ENCODE measurements at places on chromosomes 2 and 18. TPM values are rescaled to one million over a fixed set of nuclear protein-coding genes. Genes with fewer than 3 reads are reported as not detected.

DNA sequence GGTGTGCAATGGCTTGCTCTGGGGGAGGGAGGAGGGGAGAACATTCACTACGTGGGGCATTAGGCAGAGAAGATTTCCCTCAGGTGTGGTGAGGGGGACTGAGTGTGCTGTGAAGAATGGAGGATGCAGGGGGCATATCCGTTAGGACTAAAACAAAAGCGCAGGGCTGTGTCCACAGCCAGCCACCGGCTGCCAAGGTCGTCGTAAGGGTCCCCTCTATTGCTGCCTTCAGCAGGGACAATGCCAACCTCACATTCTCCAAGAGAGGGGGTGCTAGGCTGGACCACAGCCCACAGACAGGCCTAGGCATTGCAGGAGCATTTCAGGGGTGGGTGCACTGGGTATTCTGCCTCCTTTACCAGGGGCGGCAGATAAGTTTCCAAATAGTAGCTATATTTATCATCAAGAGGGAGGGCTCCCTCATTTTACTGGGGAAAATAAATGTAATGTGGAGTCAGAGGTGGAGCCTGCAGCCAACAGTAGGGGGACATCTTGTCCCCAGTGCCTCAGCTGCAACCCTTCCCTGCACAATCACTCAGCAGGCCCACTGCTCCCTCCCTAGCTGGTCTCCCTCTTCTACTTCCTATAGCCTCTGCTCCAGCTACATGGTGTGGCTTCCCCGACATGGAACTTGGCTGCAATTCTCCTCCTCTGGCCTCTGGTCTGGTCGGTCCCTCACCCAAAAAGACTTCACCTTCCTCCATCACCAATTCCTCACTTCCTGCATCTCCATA is 74.9 kb upstream of the OTOF start:
- no peak overlapping the region for H3K4me3 ChIP-seq
- no peak overlapping the region for H3K27ac ChIP-seq
- DNase-seq: no peak

The AQP12B gene
- total RNA-seq: not detected

The ONECUT2 gene
- total RNA-seq: 0.02 TPM

The TNFAIP6 gene
- not detected for total RNA-seq

- DNase-seq: no peak
- no peaks in the 10 kb centered on the region for H3K36me3 ChIP-seq
- no peak overlapping the region for H3K27ac ChIP-seq
- H3K27me3 ChIP-seq: no peaks in the 10 kb centered on the region
- H3K4me3 ChIP-seq: peak overlapping the region; percentile 87
- peaks cover 16% of the 10 kb centered on the region for H3K4me1 ChIP-seq
Measured at GRCh38 chr18:11980163-11980493, 1.2 kb upstream of the IMPA2 start.

DNA sequence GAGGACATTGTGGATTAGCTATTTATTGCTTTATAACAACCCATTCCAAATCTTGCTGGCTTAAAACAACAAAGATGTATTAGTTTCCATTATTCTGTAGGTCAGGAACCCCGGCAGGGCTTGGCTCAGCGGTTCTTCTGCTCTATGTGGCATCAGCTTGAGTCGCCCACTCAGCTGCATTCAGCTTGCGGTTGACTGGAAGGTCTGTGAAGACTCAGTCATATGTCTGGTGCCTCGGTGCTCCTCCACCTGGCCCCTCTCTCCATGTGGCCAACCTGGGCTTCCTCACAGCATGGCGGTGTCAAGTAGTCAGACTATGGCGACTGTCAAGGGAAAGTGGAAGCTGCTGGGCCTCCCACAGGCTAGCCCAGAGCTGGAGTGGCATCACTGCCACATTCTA is 48.6 kb downstream of the EMILIN2 start:
- H3K4me3 ChIP-seq: no peak overlapping the region
- no peak for DNase-seq
- no peaks in the 10 kb centered on the region for H3K27me3 ChIP-seq

The MEP1B gene
- total RNA-seq: not detected

GRCh38 chr2:63649829-63650228 is 61.1 kb downstream of the MDH1 start:
- no peak overlapping the region for H3K4me3 ChIP-seq
- peaks cover 2% of the 10 kb centered on the region for H3K36me3 ChIP-seq
- no peak for DNase-seq
- H3K27me3 ChIP-seq: peaks cover 14% of the 10 kb centered on the region

DNA sequence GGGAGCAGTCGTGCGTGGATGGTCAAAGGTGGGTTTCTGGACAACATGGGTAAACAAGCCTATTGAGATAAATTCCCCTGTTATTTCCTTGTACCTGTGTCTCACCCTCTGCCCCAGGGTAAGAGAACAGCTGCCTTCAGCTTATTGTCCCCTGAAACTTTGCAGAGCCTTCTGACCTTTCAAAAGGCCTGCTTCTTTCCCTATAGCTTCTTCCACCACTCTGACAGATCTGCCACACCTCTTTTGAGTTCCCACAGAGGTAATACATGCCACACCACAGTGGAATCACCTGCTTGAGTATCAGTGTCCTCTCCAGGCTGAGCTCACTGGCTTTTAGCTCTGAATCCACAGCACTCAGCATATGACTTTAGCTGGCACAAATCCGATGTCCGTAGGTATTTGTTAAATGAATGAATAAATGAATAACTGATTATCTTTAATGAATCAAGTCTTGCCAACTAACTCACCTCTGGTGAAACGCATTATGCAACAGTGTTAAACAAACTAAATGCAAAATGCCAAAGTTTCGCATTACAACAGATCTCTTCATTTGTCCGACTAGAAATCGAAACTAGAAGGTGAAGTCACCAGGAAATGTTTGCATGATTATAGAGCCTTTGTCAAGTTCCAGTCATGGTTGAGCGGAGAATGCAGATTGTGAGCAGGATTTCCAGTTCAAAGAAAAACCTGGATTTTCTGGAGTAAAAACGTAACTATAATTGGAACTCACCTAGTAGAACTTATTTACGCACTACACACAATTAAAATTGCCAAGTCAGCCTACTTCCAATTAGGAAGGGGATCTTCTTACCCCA is 16.4 kb downstream of the DYNAP start:
- H3K27me3 ChIP-seq: no peaks in the 10 kb centered on the region
- no peak overlapping the region for H3K4me3 ChIP-seq
- H3K36me3 ChIP-seq: no peaks in the 10 kb centered on the region
- no peaks in the 10 kb centered on the region for H3K4me1 ChIP-seq
- no peak overlapping the region for H3K27ac ChIP-seq
- no peak for DNase-seq

DNA sequence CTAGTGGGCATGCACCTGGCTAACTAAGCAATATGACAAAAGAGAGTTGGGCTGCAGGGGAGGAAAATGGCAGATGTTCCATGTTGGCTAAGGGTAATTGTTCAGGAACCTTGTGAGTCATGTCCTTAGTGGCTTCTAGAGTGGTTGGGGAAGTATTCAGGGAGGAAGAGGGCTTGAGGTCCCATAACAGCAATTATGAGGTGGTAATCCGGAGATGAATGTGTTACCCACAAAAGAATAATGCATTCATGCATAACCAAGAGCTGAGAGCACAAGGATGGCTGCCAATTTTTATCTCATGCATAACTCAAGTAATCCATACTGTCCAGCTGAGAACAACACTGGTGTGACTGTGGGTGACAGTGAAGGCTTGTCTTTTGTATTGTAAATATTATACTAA is 42.9 kb downstream of the TMEFF2 start:
- H3K4me3 ChIP-seq: no peak overlapping the region
- no peaks in the 10 kb centered on the region for H3K27me3 ChIP-seq
- H3K4me1 ChIP-seq: no peaks in the 10 kb centered on the region
- DNase-seq: no peak

DNA sequence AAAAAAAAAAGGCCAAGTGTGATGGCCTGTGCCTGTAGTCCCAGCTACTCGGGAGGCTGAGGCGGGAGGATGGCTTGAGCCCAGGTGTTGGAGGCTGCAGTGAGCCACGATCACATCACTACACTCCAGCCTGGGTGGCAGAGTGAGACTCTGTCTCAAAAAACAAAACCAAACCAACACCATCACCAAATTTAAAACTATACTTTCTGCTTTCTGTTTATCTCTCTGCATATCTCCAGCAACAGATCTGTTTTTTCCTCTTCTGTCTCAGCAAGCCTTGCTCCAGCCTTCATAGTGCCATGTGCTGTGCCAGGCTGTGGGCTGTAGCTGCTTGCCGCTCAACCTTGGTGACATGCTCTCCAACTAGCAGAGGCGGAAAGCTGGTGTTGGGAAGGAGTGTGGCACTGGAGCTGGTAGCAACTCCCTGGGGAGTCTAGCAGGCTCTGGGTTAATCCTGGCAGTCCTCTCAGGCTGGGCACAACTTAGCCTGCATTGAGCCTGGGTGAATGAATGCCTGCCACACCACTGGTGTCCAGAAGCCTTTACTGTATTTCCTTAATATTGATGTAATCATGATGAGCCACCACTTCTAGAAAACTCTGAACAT is 204.1 kb downstream of the LDLRAD4 start:
- H3K4me3 ChIP-seq: no peak overlapping the region
- H3K27me3 ChIP-seq: no peaks in the 10 kb centered on the region
- H3K36me3 ChIP-seq: no peaks in the 10 kb centered on the region
- H3K4me1 ChIP-seq: peaks cover 26% of the 10 kb centered on the region

GRCh38 chr2:102737431-102737830 is 24.4 kb upstream of the TMEM182 start:
- peak overlapping the region; percentile 96 for H3K27ac ChIP-seq
- H3K4me3 ChIP-seq: peak overlapping the region; percentile 94
- no peaks in the 10 kb centered on the region for H3K27me3 ChIP-seq
- H3K4me1 ChIP-seq: peaks cover 35% of the 10 kb centered on the region
- no peak for DNase-seq

DNA sequence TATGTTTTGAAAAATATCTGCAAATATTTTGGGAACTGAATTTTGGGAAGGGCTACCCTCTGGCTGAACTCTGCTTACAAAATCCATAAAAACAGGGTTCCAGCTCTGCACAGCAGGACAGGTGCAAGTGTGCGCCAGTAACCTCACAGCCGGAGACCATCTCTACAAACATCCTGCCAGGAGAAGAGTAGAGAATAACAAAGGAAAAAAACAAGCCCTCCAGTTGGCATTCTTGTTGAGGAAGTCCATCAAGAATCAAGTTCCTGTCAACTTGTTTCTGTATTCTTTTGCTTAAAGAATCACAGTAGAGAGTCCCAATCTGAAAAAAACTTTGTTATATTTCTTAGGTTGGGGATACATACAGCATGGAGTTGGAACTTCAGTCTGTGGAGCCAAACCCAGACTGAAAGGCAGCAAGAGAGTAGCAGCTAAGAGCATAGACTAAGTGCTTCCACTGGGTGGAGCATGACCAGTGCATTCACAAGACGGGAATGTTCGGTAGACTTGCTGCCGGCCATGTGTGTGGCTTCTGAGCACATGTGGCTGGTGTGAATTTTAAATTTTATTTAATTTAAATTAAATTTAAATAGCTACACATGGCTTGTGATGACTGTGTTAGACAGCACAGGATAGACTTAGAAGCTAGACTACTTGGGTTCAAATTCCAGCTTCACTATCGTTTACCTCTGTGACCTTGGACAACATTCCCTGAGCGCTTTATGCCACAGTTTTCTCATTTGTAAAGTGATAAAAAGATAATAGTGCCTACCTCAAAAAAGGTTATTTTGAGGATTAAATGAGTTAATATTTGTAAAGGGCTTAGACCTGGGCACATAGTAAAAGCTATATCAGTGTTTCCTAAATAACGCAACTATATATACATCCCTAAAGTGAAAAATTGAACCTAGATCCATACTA is 41.9 kb downstream of the SPTBN1 start:
- H3K27me3 ChIP-seq: no peaks in the 10 kb centered on the region
- H3K4me3 ChIP-seq: no peak overlapping the region
- no peaks in the 10 kb centered on the region for H3K36me3 ChIP-seq

GRCh38 chr18:32318581-32318980 is 128.7 kb downstream of the MEP1B start:
- DNase-seq: no peak
- H3K27me3 ChIP-seq: peaks cover 22% of the 10 kb centered on the region
- H3K27ac ChIP-seq: no peak overlapping the region
- H3K4me3 ChIP-seq: no peak overlapping the region
- H3K36me3 ChIP-seq: no peaks in the 10 kb centered on the region

GRCh38 chr2:146665800-146666199 is 1179.0 kb upstream of the ACVR2A start:
- no peak overlapping the region for H3K4me3 ChIP-seq
- H3K27me3 ChIP-seq: no peaks in the 10 kb centered on the region
- no peak overlapping the region for H3K27ac ChIP-seq
- no peaks in the 10 kb centered on the region for H3K36me3 ChIP-seq

DNA sequence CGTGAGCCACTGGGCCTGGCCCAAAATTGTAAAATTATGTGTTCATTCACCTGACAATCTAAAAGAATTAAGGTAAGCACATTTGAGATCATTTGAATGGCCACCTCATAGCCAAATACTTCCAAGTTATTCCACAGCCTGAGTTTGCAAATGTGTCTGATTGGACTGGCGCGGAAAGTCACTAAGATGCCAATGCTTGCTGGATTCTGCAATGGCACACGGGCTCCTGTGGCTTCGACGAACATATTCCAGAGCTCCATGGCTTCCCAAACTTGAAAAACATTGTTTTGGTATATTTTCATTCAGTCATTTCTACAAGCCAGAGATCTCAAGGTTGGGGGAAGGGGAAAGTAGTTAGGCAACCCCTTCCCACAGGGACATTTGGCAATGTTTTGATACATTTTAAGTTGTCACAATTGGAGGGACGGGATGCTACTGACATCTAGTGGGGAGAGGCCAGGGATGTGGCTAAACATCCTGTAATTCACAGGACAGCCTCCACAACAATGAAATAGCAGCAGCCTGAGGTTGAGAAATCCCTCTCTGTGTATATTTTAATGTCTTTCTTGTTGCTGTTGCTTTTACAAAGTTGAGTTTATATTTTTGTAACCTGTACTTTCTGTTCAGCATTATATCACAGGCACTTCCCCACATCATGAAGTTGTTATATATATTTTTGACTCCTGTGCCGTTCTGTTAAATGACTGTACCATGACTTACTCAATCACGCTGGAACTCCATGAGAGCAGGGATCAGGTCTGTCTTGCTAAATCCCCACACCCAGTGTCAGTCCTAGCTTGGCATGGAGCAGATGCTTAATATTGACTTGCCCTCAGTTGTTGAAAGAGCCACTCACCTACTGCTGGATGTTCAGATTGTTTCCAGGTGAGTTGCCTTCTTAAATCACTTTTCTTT is 56.9 kb downstream of the COL4A4 start:
- H3K36me3 ChIP-seq: no peaks in the 10 kb centered on the region
- no peak overlapping the region for H3K4me3 ChIP-seq
- no peaks in the 10 kb centered on the region for H3K27me3 ChIP-seq
- no peaks in the 10 kb centered on the region for H3K4me1 ChIP-seq
- peak; percentile 31 for DNase-seq

DNA sequence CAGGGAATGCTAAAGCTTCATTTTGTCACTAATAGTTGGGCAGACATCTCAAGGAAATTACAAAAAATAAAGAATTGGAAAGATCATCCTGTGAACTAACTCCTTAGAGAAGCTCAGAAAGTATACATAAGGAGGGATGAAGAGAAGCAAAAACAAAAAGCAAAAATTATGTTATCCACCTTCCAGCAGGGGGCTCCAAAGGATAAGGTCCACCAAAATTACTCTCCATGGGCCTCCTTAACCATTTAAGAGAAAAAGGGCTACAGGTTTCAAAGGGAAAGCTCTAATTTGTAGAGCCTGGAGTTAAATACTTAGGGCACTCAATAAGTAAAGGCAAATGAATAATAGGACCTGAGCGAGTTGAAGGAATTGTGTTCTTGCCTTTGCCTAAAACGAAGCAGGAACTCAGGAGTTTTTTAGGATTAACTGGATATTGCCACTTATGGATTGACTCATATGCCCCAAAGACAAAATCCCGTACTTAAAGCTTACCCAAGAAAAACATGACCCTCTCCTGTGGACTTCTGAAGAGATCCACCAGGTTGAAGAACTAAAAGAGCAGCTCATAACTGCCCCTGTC is 1167.9 kb downstream of the DSC3 start:
- no peak overlapping the region for H3K4me3 ChIP-seq
- no peaks in the 10 kb centered on the region for H3K27me3 ChIP-seq
- no peaks in the 10 kb centered on the region for H3K4me1 ChIP-seq
- no peak for DNase-seq
- H3K27ac ChIP-seq: no peak overlapping the region
- no peaks in the 10 kb centered on the region for H3K36me3 ChIP-seq
